GM12891 (cell line): ENCODE measurements at places on chromosomes 5 and 9.

DNA sequence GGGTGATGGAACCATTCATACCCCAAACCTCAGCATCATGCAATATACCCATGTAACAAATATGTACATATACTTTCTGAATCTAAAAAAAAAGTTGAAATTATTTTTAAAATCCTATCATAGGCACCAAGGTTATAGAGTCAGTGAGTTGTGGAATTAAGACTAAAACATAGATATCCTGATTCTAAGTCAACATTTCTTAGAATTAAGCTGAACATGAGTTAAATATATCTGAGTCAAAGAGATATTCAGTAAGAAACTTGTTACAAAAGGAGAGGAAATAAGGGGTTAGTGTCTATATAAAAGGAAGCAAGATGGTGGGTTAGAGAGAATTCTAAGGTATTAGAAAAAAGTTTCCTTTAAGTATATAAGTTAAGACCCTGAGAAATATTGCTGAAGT is 89.9 kb downstream of the CCDC192 start:
- no peak for DNase-seq

DNA sequence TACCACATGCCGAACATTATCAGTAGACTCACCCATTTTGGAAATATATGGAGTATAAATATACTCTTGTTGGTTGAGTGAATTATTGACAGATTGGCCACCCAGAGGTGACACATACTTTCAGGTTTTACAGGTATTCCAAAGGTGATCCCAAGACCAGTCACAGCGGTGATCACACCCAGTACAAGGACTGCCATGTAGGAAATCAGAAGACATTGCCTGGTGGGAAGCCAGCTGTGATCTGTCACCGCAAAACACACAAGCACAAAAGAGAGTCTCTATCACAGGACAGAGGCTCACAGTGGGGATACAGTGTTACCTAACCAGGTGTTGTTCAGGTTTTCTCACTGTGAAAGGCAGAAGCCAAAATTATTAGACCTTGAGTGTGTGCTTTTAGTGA is 15.8 kb downstream of the BTF3 start:
- DNase-seq: no peak

DNA sequence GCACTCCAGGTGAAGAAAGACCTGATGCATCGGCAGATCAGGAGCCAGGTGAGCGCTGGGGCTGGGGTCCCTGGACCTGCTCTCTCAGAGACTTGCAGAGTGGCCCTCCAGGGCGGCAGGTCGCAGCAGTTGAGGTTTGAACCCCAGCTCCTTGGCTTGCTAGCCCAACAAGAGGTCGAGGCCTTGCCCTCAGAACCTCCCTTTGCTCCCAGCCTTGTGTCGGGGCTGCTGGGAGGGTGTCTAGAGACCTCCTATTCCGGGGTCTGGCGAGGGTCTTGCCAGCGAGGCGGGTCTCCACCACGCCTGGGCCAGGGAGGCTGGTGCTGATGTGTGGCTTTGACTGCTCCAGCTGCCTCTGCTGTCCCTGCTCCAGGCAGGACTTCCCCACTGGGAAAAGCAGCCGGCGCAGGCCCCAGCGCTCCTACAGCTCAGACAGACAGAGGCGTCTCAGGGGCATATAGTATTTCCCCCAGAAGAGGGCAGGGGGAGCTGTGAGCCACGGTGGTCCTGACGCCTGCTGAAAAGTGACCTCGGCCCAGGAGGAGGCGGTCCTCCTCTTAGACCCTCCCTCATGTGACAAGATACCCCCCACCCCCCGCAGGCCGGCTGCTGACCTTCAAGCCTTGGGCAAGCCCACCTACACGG is 38.3 kb downstream of the LRSAM1 start:
- no peak for DNase-seq

DNA sequence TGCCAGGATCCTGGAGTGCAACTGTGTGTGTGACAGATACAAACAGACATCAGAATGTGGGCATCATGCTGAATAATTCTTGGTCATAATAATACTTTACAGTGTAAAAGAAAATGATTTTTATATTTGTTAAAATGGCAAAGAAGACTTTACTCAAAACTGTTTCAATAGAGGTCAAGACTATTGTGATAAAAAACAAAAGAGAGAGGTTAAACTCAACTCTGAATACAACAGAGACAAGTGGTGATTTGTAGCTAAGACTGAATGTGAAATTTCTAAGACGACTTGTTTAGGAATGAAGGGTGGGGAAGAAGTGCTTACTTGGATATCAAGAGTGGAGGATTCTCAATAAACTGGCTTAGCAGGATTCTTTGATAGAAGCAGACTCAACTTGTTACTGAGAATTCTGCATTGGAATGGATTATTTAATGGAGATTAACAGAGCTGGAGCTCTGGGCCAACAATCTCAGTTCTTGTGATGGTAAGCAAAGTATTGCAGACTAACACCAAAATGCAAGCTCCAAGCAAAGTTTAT is 457.4 kb upstream of the CDH18 start:
- DNase-seq: no peak

DNA sequence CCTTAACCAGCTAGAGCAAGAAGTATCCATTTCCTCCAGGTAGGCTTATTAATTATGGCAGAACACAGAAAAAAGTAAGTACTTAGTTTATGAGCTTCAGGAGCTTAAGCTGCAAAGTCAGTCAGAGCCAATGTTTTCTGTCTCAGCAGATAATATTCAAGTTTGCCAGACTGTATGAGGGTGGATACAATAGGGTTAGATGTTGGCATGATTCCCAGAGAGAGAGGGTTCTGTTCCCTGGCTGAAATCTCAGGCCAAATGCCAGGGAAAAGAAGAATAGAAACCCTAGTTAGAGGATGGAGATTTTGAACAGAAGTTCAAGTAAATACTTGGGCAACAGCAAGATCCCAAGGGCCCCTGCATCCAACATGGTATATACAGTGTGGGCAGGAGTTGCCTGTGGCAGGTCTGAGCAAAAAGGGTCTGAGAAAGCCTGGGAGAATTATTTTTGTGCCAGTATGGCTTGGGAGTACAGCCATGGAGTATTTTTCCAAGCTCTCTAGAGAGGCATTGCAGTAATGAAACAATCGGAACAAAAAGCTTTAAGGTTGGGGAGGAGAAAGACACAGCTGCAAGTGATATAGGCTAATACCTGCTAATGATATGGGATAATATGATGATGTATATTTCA is 31.0 kb upstream of the ISOC1 start:
- no peak for DNase-seq

DNA sequence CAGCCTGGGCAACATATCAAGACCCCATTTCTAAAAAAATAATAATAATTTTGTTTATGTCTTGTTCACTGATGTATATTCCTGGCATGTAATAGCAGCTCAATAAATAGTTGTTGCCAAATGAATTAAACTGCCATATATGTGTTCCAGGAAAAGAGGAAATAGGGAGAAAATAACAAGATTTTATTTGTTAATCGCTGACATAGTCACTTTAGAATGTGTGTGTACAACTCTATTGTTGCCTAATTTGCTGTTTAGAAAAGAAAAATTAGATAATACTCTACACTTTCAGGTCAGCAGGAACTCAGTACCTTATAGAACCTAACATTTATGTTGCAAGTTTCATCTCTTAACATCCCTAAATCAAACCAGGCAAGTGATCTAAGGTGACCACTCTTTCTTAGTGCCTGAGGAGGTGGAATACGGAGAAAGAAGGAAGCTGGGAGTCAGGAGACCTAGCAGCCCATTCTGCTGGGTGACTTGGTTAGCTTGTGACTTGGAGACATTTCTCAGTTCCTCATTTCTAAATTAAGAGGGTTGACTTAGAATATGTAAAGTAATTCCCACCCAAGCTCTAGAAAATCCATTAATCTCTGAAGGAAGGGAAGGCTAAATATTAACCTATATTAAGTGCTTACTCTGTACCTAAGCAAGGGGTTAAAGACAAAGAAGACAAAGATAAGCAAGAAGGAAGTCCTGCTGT is 110.3 kb upstream of the IQGAP2 start:
- DNase-seq: no peak

GRCh38 chr5:155309021-155309746 is 295.6 kb downstream of the KIF4B start:
- DNase-seq: no peak

- no peak for DNase-seq
Observed at GRCh38 chr9:38339087-38339486, 53.4 kb upstream of the ALDH1B1 start.

DNA sequence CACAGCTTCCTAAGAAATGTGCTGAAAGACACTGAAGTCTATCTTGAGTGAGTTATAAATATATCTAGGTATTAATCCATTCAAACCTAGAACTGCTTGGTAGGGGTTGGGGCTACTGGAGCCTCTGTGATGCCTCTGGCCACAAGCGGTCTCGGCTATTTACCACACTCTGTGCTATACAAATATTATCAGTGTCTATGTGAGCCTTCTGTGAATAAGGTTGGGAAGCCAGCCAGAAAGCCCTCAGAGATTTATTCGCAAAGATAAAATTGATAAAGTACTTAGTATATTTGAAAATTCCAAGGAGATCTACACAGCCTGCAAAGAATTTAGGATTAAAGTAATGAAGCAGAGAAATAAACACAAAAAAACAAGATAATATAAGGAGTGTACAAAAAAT is 41.4 kb downstream of the LIFR start:
- DNase-seq: no peak
